ENCODE measurements at places on chromosomes 11 and 22.
A peak's percentile ranks its signal among the peaks of the same experiment; 100 is the strongest.

DNA sequence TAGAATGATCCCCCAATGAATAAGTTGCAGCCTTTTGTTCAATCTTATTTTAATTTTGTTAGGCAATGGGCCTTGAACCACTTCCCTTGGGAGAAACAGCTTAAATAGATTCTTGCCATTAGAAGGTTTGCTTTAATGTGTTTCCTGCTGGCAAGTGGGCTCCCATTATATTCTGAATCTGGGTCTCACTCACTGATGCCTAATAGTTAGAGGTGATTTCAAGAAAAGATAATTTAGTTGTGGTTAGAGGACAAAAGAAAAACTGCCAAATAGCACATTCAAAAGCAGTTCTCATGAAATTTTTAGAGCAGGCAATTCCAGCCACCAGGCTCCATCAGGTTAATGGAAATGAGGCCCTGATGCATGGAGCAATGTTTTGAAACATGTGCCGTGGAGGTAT is 362.6 kb upstream of the CHORDC1 start:
- DNase-seq: no peak

DNA sequence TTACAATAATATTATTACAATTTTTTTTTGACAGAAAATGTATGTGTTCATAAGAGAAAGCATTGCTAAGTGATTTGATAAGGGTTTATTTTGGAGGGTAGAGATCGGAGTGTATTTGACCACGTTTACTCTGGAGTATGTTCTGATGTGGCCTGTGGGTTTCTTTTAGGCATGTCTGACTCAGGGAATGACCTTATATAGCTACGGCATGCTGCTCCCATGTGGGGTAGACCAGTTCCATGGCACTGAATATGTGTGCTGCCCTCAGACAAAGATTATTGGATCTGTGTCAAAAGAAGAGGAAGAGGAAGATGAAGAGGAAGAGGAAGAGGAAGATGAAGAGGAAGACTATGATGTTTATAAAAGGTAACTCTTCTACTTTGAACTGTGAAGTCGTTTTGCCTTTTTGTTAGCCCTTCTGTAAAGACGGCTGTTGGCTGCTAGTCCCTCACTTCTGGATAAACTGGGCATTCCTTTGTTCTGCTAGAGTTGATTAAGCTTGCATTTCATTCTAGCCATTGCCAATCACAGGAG is 38.1 kb upstream of the ST14 start:
- no peak for DNase-seq

DNA sequence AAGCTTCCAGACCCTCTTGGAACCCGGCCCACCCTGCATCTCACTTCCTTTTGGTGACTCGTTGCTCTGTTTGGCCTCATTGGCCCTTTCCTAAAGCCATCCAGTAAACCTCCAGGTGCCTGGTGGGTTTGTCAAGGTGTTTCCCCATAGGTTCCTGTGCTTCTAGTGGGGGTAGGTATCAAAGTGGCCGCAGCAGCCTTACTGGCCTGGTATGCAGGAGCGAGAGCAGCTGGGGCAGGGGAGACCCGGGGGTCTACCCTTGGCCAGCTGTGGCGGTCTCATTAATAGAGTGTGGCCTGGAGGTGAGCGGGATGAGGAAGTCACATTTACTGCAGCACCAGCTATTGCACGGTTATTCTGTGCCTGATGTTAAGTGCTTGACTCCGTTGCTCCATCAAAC is 4.1 kb downstream of the APOA4 start:
- DNase-seq: no peak

- no peak for DNase-seq
These were observed 801 bp downstream of the SESN3 start for GRCh38 chr11:95229993-95230809.

DNA sequence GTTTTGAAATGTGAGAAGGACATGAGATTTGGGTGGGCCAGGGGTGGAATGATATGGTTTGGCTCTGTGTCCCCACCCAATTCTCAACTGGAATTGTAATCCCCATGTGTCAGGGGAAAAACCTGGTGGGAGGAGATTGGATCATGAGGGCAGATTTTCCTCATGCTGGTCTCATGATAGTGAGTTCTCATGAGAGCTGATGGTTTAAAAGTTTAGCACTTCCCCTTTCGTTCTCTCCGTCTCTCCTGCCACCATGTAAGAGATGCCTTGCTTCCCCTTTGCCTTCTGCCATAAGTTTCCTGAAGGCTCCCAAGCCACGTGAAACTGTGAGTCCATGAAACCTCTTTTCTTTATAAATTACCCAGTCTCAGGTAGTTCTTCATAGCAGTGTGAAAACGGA is 113.5 kb downstream of the FCHSD2 start:
- no peak for DNase-seq

DNA sequence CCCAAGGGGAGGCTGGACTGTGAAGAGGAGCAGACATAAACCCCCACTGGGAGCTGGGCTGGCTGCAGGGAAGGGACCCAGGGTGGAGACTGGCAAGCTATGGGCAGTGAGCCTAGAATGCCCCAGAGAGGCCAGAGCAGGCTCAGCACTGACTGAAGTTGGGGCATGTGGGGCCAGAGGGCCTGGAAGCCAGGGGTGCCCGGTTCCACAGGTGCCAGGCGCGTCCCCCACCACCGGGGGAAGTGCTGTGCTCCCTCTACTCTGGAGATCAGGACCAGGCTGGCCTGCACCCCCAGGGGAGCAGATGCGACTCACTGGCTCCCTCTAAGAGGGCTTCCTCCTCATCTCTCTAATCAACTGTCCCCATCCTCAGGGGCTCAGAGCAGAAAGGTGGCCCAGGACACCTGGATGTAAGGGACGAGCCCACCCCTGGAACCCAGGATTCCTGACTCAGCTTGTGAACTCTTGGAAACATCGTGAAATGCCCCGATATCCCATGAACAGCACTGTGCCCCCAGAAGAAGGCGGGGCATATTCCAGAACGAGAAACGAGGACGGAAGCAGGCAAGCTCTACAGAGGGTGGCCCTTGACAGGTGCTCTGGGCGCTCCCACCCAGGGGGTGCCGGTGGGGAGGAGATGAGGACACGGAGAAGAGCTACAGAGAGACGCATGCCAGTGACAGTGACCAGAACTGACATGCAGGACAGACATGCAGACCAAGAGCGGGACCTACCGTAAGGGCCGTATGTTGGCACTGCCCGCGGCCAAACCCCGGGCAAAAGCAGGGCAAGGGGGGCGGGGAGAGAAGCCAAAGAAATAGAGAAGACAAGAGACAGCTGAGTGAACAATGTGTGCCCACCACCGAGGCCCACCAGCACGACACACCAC is 20.4 kb downstream of the MAFF start:
- DNase-seq: no peak

- DNase-seq: no peak
These were observed 57.3 kb downstream of the OTOG start for GRCh38 chr11:17604201-17604914.

- DNase-seq: no peak
These were observed 81.6 kb downstream of the ZC3H12C start for GRCh38 chr11:110174645-110175310.

- DNase-seq: no peak
These were observed at the start of gene DCHS1 for GRCh38 chr11:6655790-6656583. TSS of gene DCHS1 (minus strand) at chr11:6655809. CDS start at chr11:6641613, 14,196 bp downstream.

- no peak for DNase-seq
These were observed 34.7 kb downstream of the DDIAS start for GRCh38 chr11:82936261-82936660.

DNA sequence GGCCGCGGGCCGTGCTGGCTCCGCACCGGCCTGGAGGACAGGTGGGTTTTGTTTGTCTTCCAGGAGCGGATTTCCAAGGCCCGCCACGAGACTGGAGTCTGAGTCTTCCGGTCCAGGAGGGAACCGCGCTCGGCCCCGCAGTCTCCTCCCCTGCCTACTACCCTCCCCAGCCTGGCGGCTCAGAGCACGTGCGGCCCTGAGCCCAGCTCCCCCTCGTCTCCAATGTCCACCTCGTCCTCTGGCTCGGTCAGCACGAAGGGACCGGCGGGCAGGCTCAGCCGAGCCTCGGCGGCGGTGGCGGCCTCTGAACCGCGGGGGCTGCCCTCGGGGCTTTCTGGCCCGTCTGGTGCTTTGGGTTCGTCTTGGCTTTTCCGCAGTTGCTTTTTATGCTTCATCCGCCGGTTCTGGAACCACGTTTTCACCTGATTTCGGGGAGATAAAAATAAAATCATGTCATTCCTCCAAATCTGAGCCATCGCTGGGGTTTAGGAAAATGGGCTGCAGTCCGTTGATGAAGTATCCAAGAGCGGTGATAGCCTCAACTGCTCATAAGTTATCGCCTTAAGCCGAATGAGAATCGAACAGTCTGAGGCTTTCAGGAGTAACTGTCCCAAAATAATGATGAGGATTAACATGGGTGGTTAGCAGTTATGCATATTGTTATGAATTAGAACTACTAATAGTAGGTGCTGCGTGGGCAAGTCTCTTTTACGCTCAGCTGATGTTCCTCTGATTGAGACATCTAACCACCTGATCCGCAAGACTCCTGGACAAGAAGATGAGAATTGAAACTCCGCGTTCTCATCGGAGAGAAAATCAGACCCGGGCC is 4.0 kb downstream of the BSX start:
- DNase-seq: no peak

GRCh38 chr11:113849713-113850112 is 25.7 kb downstream of the USP28 start:
- no peak for DNase-seq

GRCh38 chr11:79220171-79220570 is 220.7 kb downstream of the TENM4 start:
- DNase-seq: no peak

DNA sequence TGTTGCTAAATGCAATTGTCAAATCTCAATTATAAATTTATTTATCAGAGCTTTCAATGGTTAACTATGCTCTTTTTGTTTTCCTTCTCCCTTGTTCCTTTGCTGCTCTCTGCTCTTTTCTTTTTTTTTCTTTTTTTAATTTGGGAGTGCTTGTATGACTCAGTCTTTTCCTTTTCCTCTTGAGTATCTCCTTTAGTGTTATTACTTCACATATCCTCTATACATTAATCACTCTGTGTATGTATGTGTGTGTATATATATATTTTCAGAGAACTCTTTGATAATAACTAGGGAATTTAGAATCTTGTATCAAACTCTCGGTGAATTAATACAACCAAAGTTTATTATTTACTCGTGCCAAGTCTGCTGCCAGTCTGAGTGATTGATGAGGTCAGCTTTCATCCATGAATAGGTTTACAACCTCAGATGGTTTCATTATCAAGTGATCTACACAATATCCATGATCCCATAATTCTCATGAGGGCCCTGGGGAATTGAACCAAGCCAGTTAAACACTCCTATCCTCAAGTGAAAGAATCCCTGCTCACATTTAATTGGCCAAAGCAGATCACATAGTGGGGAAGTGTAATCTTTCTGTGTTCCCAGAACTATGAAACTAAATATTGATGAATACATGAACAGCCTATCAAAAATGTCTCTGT is 743.4 kb upstream of the CNTN5 start:
- DNase-seq: no peak

DNA sequence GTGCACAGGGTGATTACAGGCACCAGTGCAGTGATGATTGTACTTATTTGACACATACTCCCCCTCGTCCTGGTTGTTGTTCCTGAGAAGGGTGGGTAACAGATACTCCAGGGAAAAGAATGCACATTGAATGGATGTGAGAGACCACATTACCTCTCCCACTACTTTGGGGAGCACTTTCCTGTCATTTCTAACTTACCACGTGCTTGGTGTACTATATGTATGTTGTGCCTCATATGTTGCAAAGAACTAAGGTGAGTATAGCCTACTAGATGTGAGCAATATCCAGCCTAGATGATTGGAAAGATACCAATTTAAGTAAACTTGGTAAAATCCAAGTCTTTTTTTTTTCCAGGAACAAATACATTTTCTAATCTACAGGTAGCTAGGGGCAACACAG is 14.3 kb upstream of the SCARF2 start:
- no peak for DNase-seq

DNA sequence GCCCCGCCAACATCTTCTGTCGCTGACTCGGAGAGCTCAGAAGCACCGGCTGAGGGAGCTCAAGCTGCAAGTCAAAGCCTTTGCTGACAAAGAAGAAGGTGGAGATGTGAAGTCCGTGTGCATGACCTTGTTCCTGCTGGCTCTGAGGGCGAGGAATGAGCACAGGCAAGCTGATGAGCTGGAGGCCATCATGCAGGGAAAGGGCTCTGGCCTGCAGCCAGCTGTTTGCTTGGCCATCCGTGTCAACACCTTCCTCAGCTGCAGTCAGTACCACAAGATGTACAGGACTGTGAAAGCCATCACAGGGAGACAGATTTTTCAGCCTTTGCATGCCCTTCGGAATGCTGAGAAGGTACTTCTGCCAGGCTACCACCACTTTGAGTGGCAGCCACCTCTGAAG is 6.7 kb downstream of the RAG1 start:
- no peak for DNase-seq

DNA sequence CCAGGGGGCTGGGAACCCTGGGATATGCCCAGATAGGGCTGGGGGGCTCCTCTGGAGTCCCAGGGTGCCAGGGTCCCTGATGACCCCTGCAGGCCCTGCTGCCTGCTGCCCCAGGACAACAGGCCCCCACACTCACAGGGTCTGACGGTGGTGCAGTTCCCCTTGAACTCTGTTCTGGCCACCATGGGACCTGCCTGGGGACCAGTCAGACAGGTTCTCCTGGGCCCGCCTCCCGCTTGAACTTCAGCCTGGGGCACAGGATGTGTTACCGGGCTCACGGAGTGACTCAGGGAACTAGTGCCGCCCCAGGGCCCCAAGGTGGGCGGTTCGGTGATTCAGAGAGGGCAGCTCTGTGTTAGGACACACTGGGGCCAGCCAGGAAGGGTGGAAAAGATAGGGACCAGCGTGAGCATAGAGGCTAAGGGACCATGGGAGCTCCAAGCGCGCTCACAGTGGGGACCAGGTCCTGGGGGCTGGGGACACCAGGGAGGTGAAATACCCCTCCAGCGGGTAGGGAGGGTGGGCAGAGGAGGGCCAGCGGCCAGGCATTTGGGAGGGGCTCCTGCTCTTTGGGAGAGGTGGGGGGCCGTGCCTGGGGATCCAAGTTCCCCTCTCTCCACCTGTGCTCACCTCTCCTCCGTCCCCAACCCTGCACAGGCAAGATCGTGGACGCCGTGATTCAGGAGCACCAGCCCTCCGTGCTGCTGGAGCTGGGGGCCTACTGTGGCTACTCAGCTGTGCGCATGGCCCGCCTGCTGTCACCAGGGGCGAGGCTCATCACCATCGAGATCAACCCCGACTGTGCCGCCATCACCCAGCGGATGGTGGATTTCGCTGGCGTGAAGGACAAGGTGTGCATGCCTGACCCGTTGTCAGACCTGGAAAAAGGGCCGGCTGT is 21.5 kb upstream of the TXNRD2 start:
- DNase-seq: peak; percentile 50

DNA sequence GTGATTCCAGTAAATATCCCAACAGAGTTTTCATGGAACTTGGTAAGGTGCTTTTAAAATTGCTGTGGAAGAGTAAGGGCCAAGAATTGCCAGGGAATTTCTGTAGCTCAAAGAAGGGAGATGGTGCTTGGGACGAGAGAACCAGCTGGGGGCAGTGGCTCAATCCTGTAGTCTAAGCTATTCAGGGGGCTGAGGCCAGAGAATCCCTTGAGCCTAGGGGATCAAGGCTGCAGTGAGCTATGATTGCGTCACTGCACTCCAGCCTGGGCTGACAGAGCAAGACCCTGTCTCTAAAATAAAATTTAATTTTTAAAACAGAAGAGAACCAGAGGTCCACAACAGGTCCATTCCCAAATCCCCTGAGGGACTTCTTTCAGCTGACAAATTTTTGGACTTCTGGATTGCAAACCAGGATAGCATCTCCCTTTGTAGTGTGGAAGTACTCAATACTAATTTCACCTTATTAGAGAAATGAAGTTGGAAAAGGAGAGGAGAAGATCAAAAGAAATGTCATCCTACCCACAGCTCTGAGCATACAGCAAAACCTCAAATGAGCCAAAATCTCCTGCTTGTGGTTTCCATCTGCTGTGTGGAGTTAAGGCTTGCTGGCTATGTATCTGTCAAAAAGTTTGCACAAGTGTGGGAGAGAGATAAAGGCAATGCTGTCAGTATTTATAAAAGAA is 59.2 kb upstream of the CLPB start:
- no peak for DNase-seq

All from stimulated activated CD8-positive, alpha-beta memory T cell treated with anti-CD3 and anti-CD28 coated beads, Interleukin-2, amount 100 ng/mL, for 48 hours (primary cell).